ENCODE measurements at places on chromosomes 4 and X. TPM values are rescaled to one million over a fixed set of nuclear protein-coding genes. Genes with fewer than 3 reads are reported as not detected.

GRCh38 chr4:157942017-157942416, 230.8 kb downstream of the GASK1B start:
- no peak for DNase-seq

- no peak for DNase-seq
Measured at GRCh38 chrX:82813671-82814078, 694.4 kb upstream of the POU3F4 start.

GRCh38 chr4:130338851-130339250, 1242.9 kb downstream of the C4orf33 start:
- DNase-seq, result no peak

DNA sequence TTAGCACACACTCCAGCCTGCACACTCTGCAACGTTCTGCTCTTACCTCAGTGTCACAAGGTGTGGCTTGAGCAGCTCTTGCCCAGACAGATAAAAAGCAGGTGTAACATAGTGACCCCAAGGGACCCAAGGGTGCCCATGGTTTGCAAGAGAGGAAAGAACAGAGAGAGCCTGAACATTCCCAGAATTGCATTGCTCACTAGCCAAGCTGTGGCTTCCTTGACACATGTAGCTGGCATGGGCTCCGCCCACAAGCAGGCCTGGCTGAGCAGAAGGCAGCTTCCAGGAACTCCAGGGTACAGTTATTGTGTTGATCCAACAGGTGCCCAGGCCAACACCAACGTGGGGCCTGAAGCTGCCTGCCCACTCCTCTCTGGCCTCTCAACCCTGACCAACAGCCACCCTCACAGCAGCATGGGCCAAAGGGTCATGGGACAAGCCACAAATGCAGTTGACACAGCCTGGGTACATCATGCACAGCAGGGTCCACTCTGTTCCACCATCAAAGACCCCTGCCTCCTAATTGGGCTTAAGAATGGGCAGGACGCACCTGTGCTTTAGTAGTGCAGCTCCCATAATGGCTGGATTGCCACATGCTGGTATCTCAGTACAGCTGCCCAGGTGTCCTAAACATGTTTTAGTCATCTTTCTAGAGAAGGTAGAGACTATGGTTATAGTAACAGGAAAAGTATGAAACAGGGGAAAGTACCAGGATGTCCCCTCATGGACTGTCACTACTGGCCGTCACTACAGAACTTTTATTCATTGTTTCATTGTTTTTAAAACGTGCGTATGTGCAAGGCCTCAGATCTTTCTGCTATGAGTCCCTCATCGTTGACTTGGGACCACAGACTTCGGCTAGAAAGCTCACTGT, 73.7 kb upstream of the ACSL1 start:
- DNase-seq, result no peak

DNA sequence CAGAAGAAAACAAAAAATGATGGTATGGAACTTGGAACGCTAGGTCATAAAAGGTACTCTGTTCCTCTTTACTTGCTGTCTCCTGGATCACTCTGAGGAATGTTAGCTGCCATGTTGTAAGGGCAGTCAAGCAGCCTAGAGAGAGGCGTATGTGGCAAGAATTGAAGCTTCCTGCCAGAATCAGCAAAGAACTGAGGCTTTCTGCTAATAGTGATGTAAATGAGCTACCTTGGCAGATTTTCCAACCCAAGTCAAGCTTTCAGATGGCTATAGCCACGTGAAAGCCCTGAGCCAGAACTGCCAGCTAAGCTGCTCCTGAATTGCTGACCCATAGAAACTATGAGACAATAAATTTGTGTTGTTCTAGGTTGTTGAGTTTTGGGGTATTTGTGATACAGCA, 38.7 kb downstream of the AASDH start:
- DNase-seq, result no peak

DNA sequence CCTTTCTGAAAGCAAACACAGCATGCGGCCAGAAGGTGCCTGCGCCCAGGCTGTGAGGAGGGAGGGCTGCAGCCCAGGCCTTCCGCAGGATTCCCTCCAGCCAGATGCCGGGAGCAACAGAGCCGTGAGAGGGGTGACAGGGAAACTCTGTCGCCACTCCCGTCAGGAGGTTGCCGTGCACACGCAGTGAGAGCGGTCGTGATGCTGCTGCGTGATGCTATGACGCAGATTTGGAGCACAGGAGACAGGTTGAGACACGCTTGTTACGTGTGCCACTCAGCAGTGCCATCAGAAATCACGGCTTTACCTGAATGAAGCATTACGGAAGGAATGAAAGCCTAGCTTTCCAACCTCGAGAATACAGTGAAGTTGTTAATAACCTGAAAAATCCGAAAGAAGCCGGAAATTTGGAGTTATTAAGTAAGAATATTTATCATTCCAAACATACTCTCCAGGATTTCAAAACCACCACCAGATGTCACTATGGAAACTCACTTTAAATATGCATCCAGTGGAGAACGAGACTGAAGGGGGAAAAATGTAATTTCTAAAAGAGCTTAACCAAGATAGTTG, 54.4 kb downstream of the FAT1 start:
- peak; percentile 58 for DNase-seq

GRCh38 chr4:38157592-38157991, 197.4 kb downstream of the PTTG2 start:
- DNase-seq, result no peak

DNA sequence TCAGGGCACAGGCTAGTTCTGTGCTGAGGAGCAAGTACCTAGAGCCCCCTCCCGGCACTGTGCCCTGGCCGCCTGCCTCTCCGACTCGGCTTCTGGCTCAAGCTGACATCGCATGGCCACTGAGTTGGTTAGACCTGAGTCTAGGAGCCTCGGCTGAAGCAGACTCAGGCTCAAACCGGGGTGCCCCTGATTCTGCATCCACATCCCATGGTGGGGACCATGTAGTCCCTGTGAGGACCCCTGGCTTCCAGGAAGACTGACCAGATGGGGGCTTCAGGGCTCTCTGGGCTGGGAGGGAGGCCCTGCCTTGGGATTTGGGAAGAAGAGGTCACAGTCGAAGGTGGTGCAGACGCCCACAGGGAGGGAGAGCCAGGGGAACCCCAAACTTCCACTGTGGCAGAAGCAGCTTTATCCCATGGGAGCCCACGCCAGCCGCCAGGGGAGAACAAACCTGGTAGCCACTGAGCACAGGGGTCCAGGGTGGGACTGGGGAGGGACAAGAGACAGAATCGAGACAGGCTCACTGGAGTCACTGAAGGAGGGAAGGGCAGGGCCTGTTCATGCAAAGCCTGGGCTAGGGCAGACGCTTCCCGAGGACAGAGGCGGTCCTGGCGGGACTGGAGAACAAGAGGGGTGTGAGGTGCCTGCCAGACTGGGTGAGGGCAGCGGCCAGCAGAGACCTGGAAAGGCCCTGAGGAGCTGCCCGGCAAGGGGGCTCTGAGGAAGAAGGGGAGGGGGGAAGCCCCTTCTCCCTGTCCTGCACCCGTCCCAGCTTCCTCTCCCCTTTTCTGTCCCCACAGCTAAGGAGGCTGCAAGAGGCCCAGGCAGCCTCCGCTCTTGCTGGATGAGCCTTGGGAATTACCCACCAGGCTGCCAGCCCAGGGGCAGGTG, 1.1 kb downstream of the PDE6B start:
- DNase-seq, result no peak

DNA sequence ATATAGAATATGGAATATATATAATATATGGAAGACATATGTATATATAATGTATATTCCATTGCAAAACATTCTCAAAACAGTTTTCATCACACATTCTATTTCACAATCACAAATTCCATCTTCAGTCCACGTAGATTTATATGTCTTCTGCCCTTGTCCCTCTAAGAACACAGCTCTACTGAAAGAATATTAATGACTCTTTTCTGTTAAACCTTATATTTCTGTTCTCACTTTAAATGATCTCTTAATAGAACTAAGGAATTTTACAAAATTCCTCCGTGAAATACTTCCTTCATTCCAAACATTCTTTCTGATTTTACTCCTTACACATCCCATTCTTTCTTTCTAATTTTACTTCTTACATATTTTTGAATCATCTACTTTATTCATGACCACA, 1043.1 kb upstream of the PABPC4L start:
- no peak for DNase-seq

DNA sequence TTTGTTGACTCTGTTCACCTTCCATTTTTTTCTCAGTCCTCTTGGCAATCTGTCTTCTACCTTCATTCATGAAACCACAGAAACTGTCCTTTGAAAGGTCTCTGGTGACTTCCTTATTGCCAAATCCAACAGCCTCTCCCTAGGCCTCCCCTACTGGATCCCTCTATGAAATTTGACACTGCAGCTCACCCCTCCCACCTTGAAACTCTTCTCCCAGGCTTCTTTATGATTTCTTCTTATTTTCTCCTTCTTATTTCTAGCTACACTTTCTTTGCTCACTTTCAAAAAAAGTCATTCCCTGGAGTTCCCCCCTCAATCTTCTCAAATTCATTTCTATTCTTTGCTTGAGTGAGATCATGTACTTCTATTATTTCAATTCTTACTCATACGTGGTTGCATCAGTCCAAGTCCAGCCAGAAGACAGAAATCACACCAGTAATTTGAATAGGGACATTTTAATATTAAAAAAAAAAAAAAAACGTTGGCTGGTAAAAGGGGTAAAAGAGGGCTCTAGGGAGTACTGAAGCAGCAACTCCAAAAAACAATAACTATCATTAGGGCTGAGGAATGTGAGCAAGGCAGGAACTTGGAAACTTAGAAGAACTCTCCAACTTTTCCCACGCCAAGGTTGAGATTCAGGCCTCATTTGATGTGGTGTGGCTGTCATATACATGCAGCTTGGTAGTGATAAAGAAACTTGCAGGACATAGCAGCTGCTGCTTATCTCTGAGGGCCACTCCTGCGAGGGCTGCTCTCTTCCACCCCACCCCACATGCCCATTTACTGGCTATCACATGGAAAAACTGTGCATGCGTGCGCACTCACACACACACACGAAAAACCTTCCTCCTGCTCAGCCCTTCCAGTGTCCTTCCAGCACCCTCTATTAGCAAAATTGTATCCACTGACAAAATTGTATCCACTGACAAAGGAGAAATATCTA, 169.8 kb upstream of the GALNT7 start:
- no peak for DNase-seq

DNA sequence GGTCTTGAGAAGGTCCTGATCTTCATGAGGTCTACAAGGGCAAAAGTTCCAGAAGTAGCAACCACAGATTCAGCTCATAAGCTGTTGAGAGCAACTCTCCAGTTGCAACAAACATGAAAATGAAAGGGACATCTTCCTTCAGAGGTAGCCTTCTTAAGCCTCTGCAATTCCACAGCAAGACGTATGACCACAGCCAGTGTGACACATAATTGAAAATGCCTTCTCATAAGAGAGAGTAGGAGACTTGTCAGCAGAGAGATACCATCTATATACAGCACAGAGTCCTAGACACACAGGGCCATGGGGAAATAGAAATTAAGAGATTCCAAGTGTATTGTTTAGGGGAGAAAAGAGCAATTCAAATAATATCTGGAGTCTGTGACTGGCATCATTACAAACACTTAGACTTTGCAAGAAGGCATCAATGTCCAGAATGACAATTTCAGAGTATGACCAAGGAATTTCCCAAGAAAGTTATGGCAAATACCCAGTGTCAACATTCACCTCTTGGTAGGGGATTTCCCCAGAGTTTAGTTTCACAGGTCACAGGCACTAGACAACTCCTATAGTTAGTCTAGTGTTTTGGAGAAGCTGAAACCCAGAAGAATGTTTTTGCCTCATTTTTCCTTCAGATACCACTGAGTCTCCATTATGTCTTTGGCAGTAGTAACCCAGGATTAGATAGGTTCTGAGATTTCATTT, 340.3 kb downstream of the ZNF674 start:
- DNase-seq, result no peak

GRCh38 chrX:129553619-129554288, 13.7 kb downstream of the OCRL start:
- DNase-seq, result no peak

- DNase-seq, result no peak
Measured at GRCh38 chrX:124338733-124339514, 6.5 kb downstream of the TEX13D start.

- no peak for DNase-seq
Measured at GRCh38 chr4:13329963-13330362, 154.2 kb downstream of the RAB28 start.

DNA sequence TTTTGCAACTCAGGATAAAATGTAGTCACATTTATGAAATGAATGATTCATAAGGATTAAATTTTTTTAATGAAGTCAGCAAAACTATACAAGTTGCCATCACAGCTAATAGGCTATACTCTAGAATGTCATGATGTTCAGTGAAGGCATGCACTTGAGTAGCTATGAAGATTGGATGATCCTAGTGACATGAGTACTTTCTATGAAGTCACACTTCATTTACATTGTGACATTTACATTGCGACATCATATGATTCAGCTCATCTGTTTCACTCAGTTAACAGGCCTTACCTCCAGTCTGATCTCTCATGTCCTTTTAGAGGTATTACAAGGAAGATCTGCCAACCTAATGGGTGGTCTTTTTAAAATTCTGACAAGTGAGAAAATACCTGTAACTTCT, 82.7 kb upstream of the FGF13 start:
- DNase-seq, result no peak

DNA sequence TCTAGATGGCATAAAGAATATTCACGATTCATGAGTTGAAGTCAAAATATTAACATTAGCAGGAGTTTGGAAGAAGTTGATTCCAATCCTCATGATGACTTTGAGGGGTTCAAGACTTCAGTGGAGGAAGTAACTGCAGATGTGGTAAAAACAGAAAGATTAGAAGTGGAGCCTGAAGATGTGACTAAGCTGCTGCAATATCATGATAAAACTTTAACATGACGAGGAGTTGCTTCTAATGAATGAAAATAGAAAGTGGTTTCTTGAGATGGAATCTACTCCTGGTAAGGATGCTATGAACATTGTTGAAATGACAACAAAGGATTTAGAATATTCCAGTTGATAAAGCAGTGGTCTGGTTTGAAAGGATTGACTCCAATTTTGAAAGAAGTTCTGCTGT, 70.1 kb upstream of the TMLHE start:
- no peak for DNase-seq

DNA sequence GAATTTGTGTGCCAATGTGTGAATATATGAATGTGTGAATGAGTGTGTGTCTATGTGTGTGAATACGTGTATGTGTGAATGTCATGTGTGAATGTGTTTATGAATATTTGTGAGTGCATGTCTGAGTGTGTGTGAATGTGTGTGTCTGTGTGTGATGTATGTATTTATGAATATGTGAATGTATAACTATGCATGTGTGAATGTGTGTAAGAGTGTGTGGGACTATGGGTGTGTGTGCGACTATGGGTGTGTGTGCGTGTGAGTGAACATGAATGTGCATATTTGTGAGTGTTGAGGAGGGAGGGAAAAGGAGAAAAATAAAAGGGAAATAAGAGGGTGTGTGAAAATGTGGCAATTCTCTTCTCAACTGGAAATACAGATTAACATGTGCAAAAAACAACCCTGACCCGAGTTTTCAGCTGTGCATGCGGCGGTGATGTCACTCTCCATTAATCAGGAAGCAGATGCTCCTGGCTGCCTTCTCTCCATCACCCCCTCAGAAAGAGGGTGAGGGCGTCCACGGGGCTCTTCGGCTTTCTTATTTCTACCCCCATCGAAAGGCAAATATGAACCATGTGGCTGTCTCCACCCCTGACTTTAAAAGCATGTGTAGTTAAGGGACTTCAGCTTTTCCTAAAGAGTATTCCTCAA, 219.8 kb downstream of the MAML3 start:
- DNase-seq, result peak; percentile 52

GRCh38 chr4:151540728-151541388, 131.9 kb downstream of the FHIP1A start:
- no peak for DNase-seq

Gene SYTL5
- polyA plus RNA-seq, result 2.3 TPM

Gene CCSER1
- 16.8 TPM for polyA plus RNA-seq

Gene FGFR3
- 147 TPM for polyA plus RNA-seq

Gene GCNA
- polyA plus RNA-seq, result 3.1 TPM

Gene SPANXC
- not detected for polyA plus RNA-seq

Gene HMX1
- polyA plus RNA-seq, result not detected

Gene NRK
- polyA plus RNA-seq, result 13.9 TPM

Gene NDST3
- polyA plus RNA-seq, result 2.4 TPM

Gene CC2D2A
- polyA plus RNA-seq, result 49.0 TPM
